ENCODE measurements at places on chromosomes 1 and 21.

GRCh38 chr1:171611306-171611705 is 10.7 kb upstream of the MYOCOS start:
- DNase-seq, result no peak

DNA sequence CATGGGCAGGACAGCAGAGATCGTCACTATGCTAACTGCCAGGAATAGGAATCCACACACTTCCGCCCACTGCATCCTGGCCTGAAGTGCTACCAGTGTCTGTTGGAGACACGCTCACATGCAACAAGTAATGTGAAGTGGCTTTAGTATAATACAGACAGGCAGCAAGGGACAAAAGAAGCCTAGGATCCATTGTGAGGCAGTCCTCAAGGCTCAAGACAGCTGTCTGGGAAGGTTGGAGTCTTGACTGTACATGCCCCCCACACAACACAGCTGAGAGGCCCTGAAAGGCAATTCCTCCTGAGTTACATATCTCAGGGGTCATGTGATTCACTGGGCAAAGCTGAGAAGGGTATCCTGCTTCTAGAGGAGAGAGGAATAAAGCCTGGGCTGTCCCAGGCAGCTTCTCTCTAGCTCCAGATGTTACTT is 39.9 kb upstream of the CD1D start:
- no peak for DNase-seq

DNA sequence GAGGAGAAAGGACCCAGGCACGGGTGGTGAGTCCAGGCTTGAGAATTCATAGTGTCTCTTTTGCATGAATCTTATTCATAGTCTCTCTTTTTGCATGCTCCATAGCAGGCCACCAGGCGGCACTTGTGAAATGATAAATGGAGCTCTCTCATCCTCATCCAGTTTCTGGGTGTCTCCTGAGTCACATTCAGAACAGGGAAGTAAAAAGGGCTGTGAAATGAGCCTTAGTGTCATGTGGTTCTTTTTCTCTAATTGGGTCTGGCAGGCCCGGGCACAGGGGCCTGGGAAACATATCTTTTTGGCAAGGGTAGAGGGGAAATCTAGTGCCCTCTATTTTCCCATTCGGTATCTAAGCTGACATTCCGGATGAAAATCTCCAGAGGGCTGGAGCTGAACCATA is 19.1 kb upstream of the NCF2 start:
- peak; percentile 19 for DNase-seq

- peak; percentile 15 for DNase-seq
Observed at GRCh38 chr1:185559684-185560331, 174.4 kb upstream of the HMCN1 start.

- DNase-seq, result no peak
Observed at GRCh38 chr21:31660259-31660565, 719 bp downstream of the SOD1 start.

DNA sequence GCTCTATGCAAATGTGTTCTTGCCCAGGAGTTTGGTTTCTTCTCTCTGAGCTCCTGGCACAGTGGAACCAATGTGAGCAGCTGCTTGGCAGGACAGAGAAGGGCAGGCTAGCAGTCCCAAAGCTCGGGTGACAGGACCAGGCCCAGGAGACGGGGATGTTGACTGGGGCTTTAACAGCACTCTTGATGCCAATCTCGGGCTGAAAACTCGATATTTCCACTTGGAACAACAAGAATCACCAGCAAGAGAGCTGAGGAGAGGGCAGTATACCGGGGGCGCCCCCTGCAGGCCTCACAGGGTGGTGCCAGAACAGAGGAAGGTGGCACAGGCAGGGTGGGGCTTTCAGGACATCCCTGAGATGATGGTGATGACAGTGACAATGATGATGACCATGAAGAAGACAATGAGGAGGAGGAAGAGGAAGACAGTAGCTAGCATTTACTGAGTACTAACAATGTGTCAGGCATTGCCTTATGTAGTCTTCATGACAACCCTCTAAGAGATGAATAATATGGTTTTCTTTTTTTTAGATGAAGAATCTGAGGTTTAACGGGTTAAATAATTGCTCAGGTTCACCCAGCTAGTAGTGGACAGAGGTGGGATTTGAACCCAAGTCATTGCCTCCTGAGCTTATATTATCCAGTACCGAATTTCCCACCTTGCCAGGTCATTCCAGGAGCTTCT is 2.7 kb upstream of the KCNJ9 start:
- DNase-seq, result peak; percentile 33

GRCh38 chr1:156502391-156502893 is 1.9 kb upstream of the MEF2D start:
- no peak for DNase-seq

DNA sequence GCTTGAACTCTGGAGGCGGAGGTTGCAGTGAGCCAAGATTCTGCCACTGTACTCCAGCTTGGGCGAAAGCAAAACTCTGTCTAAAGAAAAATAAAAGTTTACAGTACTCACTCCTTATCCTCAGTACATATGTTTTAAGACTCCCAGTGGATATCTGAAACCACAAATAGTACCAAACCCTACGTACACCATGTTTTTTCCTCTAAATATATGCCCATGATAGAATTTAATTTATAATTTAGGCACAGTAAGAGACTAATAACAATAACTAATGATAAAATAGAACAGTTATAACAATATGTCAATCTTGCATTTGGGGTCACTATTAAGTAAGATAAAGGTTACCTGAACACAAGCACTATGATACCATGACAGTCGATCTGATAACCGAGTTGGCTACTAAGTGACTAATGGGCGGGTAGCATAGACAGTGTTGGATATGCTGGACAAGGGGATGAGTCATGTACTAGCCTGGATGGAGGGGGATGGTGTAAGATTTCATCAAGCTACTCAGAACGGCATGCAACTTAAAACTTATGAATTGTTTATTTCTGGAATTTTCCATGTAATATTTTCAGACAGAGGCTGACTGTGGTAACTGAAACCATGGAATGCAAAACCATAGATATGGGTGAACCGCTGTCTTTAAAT is 43.7 kb downstream of the ST7L start:
- DNase-seq, result no peak

DNA sequence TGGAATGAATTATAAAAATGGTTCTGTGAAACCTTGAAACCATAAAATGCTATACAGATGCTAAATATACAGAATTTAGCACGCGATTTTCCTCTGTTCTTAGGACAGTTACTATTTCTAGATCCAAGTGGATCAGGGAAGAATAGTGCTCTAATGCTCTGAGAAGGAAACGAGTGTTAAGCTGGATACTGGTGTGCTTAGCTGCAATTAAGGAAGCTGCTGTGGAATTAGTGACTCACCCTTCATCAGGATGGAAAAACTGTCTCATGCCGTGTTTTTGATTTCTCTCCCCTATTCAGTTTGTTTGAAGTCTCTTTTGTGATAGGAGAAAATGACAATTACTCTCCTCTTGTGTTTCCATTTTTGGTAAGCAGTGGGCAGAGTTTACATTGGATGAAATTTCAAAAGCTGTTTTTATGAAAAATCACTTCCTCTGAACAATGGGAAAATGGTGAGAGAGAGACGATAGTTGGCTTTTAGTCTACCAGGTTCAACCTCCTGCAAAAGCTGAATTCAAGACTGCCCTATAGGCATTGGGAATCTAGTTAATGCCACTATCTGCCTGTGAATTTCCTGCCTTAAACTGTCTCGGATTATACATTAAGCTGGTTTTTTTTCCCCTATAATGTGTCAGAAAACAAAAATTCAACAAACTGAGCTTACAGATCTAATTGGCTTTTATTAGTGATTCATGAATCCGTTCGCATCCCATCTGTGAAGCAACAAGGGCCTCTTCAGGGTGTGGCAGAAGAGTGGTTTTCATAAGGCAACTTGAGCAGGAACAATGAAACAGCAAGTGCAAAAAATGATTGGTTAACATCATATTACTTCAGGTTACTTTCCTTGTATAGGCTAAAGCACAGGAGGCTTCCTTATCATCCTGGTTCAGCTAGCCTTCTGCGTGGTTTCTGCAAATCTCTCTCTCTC is 179.8 kb downstream of the ST6GALNAC3 start:
- peak; percentile 61 for DNase-seq

DNA sequence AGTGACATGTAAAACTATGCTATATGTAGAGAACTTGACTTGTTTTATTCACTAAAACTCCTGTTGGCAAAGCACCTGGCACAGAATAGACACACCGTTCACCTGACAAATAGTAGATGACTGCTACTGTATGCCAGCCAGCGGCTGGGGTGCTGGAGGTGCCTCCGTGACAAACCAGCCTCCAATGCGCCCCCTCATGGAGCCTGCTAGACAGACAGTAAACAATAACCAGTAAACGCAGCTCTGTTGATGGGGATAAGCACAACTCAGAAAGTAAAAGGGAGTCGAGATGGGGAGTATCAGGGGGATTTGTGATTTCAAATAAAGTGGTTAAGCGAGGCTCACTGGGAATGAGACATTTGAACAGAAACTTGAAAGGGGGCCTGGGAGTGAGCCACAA is 107.2 kb downstream of the PRDM2 start:
- no peak for DNase-seq

DNA sequence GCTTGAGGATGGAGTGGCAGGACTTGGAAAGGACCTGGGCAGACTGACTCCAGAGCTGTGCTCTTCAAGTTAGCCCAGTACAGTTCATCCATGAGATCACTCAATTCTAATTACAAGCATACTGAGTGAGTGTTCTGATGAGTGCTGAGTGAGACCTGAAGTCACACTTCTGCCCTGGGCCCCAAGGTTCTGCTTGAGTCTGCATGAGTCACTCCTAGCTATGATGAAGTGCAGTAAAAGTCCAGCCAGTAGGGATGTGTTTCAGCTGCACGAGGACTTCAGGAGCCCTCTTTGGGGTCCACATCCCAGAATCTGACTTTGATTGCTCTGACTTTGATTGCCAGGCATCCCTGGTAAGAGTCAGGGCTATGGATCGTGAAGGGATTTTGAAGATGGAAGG is 35.8 kb downstream of the PLEKHA6 start:
- no peak for DNase-seq

GRCh38 chr1:201721082-201722049 is 107.6 kb upstream of the IPO9 start:
- DNase-seq, result no peak

DNA sequence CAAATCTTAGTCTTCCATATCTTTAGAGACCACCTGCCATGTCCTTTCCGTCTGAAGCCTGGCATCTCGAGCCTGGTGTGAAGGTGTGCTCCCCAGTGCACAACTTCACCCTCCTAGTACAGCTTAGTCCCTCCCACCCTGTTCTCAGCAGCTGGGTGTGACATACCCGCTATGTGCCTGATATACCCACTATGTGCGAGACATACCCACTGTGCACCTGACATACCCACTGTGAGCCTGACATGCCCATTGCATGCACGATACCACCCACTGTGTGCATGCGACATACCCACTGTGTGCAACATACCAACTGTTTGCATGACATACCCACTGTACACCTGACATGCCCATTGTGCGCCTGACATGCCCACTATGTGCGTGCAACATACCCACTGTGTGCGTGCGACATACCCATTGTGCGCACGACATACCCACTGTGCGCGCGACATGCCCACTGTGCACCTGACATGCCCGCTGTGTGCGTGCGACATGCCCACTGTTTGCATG is 3.0 kb upstream of the RRP1 start:
- DNase-seq, result no peak

DNA sequence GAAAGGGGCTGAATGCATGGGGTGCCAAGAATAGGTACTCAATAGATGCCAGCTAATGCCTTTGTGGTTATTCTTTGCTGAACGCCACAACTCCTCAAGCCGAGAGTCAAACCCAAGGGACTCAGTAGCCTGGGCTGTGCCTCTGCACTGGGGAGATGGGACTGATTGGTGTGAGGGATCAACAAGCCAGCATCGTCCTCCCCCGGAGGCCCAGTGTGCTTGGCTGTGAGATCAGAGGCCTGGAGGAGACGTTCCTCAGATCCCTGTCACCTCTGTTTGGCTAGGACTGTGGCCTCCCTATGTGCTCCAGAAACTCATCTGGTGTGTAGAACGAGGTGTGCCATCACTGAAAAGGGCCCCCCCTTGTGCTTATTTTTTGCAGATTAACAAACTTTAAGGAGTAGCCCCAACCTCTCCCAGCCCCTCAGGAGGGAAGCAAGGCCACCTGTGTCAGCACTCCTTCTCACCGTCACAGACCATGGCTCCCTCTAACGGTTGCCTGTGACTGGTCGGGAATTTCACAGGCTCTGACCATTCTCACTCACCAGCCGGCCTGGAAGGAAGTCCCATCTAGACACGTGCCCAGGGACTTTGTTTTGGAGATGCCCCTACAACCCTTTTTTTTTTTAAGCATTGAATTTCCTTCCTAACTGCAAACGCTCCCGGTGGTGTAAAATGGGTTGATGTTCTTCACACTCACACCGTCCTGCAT is 194.0 kb upstream of the VAMP3 start:
- no peak for DNase-seq

- DNase-seq, result no peak
Observed at GRCh38 chr1:224882264-224882663, 47.2 kb upstream of the DNAH14 start.
